CD4-positive, alpha-beta T cell treated with Interleukin-4 for 4 hours (primary cell): ENCODE measurements at places on chromosomes 16 and 17.
A peak's percentile ranks its signal among the peaks of the same experiment; 100 is the strongest.

GRCh38 chr17:48795444-48796162, 21.4 kb downstream of the TTLL6 start:
- no peak for DNase-seq

DNA sequence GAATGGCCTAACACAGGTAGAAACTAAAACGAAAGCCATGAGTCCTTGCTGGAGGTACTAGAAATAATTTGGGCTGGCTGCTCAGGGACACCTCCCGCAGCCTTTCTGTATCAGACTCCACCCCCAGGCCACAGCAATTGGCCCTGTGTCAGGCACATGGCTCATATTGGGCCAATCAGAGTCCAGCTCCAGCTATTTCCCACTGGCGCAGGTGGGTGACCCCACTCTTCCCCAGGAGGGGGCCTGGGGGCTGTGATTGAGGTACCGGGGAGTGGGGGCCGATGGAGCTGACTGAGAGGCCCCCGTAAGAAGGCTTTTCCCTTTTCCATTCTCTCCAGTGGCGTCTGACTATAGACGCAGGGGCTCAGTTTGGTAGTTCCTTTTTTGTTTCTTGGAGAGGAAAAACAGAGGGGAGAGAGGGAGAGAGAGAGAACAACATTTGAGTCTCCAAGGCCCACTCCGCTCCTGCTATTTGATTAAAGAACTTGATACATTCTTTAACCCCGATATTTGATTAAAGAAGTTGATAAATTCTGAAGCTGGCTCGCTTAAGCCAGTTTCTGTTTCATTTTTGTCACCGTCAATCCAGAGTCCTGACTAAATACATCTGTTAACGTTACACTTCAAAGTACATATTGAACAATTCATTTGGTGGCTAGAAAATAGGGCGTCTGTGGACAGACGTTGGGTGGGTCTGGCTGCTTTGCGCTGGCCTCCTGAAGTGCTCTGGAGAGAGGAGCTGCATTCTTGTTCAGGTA, 26.3 kb downstream of the FOXL1 start:
- peak; percentile 32 for DNase-seq

DNA sequence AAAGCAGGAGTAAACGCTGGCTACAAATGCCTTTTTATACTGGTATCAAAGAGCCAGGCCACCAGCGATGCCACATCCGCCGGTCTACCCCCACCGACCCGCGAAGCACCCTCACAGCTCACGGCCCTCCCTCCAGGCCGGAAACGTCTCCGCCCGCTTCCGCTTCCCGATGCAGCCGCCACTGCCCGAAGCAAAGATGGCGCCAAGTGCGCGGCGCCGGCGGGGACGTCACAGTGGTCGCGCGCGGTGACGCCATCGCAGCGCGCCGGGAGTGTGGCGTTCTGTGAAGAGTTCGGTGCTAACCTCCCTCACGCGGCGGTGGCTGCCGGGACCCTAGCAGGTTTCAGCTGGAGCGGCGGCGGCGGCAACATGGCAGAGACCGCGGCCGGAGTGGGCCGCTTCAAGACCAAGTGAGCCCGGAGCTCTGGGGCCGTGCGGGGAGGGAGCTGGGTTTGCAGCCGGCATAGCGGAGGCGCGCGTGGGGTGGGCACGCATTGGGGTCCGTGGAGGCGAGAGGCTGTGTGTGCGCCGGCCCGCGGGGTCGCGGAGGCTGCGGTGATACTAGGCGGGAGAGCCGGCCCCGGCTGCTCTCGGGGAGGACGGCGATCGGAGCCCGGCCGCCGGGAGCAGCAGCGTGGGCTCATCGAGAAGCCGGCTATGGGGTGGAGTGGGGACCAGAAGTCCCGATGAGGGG, at the start of gene TBL3:
TBL3 (plus strand) TSS at position 258 of the 694 bp plus-strand sequence; CDS start at position 370, 112 bp downstream.
- DNase-seq = peak; percentile 96

DNA sequence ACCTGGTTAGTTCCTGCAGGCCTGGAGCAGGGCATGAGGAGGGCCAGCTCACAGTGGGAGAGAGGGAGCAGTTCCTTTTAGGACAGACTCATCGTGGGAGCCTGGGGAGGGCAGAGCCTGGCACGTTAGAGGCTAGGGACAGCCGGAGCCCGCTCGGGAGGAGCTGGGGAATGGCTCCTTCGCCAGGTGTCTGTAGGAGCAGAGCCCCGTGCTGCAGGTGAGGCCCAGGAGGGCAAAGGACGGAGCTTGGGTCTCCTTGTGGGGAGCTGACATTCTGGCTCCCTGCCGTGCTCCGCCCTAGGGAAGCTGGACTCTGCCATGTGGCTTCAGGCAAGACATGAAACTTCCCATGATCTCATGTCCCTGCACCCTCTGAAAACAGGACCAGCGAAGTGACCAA, 18.7 kb upstream of the MTSS2 start:
- DNase-seq = no peak

- DNase-seq = no peak
These were observed 207.3 kb downstream of the KIF2B start for GRCh38 chr17:54029986-54030385.

GRCh38 chr17:66963909-66964771, at the start of gene CACNG4:
Gene CACNG4, plus strand, starts transcription at chr17:66964707. Its CDS starts 205 bp downstream, at chr17:66964912.
- no peak for DNase-seq

DNA sequence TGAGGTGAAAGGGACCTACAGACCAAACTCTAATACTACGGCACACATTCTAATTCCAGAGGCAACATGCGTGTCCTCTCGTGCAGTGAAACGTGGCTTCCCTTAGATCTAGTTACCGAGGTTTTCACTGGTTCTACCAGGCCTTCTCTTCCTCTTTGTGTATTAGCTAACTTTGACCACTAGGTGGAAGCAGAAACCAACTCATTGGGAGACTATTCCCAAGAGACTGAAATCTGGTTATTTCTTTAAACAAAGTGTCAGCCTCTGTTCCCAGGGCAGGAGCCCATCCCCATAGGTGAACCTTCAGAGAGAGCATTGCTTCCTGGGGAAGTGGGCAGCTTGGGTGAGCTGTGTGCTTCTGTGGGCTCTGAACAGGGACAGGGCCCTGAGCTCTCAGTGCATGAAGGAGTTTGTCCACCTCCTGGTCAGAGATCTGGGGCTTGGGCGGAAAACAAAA, 19.7 kb upstream of the RCVRN start:
- DNase-seq = peak; percentile 57

- DNase-seq = no peak
These were observed 125.8 kb upstream of the TMEM97 start for GRCh38 chr17:28193241-28193640.
